B cell (primary cell): ENCODE measurements at places on chromosomes 11 and 22. TPM values are rescaled to one million over a fixed set of nuclear protein-coding genes. Genes with fewer than 3 reads are reported as not detected.
A peak's percentile ranks its signal among the peaks of the same experiment; 100 is the strongest.

DNA sequence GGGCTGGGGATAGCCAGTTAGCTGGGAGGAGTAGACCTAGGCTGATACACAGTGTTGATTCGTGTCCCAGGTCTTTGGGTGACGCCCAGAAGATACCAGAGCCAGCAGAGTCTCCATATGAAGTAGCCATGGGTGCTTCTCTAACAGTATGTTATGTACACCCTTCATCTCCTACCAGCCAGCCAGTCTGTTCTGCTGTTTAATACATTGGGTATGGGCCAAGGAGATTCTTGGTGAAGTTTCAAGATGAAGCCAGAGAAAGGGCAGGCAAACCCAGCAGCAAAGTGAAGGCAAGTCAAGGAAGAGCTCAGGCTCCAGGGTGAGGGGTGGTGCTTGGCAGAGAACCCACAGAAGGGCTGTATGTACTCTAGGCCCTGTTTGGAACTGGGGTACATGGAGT, 56.4 kb downstream of the PPFIBP2 start:
- no peak for DNase-seq

- peak; percentile 81 for DNase-seq
These were observed 12.1 kb downstream of the GATD1 start for GRCh38 chr11:765025-765801.

DNA sequence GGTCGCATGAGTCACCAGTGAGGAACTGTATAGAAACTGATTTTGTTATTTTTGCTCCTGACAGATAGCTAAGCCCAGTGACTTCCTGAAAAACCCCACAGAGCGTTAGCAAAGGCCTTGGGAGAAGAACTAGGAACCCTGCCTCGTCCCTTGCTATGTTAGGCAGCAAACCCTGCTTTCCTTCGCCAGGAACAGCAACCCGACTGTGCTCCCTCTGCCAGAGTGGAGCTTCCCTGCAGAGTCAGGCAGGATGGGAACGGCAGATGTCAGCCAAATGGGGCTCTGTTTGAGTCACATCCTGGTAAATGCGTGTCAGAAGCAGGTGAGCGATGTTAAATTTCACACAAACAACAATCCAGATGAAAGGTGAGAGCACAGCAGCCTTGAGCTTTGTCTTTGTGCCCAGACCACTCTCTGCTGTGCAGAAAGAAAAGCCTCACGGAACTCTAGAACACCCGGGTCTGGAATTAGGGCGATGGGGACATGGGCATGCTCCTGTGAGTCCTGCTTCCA, 186.6 kb downstream of the ADAMTS15 start:
- DNase-seq: no peak

DNA sequence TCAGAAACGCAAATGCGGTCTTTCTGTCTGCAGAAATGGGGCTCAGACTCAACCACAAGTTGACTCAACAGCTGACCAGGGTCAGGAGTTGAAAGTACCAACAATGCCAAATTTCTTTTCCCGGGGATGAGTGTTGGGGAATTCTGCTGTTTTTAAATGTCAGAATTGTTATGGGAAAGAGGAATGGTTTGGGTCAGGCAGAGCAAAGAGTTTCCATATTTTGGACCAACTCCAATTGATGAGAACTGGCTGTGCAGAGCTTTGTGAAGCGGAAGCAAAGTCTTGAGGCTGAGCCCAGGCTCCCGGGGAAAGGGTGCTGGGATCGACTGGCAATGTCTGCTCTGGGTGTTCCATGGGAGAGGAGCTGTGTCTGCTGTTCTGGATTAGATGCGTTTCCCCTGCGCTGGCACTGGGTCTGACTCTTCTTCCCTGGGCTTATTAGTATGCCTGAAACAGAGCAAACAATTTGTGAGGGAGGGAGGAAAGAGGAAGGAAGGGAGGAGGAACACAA, 36.2 kb downstream of the TXN2 start:
- no peak for DNase-seq

DNA sequence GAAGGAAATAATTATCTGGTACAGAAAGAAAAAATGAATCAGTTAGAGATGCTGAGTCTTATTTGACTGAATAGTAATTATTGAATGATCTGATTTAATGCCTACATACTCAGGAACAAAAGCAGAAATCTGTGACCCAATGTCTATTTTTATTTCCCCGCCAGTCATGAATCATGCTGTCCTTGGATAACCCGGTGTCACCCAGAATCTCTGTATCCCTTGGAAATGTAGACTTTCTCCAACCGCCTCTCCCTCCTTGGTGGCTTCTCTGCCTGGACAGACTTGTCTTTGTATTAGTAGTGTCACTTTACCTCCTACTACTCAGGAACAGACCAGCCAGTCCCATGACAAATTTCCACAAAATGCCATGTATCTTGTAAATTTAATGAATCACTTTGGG, 173.3 kb upstream of the PDGFD start:
- DNase-seq: no peak

DNA sequence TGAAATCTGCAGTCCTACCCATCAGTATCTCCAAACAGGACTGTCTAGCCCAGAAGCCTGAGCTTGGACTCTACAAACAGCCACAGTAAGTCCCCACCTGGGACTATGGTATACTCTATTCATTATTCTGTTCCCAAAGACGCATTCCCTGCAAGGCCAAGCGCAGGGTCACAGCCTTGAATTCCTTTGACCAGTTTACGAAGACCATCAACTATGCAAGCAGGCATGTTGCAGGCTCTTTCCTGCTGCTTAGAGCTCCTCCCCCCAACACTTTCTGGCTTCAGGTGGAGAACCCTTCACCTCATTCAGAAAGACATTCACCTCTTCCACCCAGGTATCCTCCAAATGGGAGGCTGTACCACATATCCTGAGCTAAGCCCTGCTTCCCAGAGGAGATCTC, 62.5 kb downstream of the TIMP3 start:
- no peak for DNase-seq

DNA sequence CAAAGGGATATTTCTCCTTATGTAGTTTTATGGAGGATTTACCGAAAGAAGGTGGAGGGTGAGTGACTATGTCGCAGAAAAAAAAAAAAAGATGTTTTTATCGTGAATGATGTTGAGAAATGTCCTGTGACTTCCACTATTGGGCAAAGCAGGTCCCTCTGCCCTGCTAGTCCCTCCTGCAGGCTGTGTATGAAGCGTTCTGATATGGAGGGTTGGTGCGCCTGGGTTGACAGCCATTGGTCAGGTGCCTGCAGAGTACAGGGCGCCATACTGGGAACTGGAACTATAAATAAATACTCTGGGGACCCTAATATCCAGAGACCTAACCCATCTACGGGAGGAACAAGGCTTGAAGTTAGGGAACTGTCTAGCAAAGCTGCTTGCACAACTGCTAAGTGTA, 1.5 kb downstream of the IL17RA start:
- DNase-seq: no peak

GRCh38 chr11:106986261-106986660, 32.0 kb downstream of the GUCY1A2 start:
- no peak for DNase-seq

GRCh38 chr11:6455070-6455469, 14.3 kb upstream of the HPX start:
- DNase-seq: no peak

The KCNC1 gene
- not detected in 2 replicates for total RNA-seq

The MS4A6E gene
- total RNA-seq: not detected in 2 replicates

The FAM227A gene
- 0.57 and 1.1 TPM in 2 replicates for total RNA-seq

The ROBO4 gene
- not detected in 2 replicates for total RNA-seq

The KRTAP5-9 gene
- 0.34 TPM in 1 of 2 replicates, not detected in the other for total RNA-seq

The CSNK2A3 gene
- total RNA-seq: 0.32 and 0.49 TPM in 2 replicates

The DEFB131B gene
- total RNA-seq: not detected in 2 replicates

The C11orf86 gene
- total RNA-seq: not detected in 2 replicates

The SPDYC gene
- not detected in 2 replicates for total RNA-seq

The HSPB2 gene
- not detected in 2 replicates for total RNA-seq

The SLC25A45 gene
- 16.4 and 18.2 TPM in 2 replicates for total RNA-seq

The KRTAP5-10 gene
- total RNA-seq: 0.27 TPM in 1 of 2 replicates, not detected in the other
